Left renal cortex interstitium (tissue), 4 donors: ENCODE measurements at places on chromosomes 3 and 15.

- no peak for DNase-seq
These were observed 21.8 kb downstream of the DNASE1L3 start for GRCh38 chr3:58188921-58189451.

DNA sequence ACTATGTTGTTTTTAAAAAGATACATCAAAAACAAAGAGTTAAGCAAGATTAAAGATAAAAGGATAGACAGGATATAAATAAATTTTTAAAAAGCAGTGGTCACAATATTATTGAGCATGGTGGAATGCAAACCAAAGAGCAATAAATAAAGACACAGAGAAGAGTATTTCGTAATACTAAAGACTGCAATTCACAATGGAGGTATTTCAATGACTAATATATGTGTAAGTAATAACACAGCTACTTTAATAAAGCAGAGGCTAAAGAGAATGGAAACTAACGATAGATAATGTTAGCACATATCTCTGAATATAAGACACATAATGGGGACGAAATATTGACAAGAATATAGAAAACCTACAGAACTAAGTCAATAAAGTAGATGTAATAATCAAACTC is 219.6 kb downstream of the WDR72 start:
- DNase-seq = no peak

GRCh38 chr3:189813647-189814240 is 182.6 kb downstream of the TP63 start:
- no peak for DNase-seq

DNA sequence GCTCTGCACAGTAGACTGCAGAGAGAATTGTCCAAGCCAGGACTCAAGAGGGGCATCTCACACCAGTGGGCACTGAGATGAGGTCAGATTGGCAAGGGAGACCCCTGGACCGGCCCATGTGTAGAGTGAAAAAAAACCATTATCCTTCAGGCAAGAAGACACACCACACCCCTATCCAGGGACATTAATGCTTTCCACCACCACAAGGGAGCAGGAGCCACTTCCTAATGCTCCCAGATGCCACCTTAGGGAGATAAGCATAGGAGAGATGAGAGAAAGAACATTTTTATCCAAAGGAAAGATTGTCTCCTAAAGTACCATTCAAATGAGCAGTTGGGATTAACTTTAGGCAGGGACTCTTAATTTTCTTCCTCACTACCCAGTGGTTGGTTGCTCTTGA is 109.6 kb upstream of the PTX3 start:
- DNase-seq = no peak

GRCh38 chr15:70149667-70150404 is 52.1 kb upstream of the TLE3 start:
- DNase-seq = no peak

- DNase-seq = no peak
These were observed 15.4 kb downstream of the GALK2 start for GRCh38 chr15:49185473-49185872.

DNA sequence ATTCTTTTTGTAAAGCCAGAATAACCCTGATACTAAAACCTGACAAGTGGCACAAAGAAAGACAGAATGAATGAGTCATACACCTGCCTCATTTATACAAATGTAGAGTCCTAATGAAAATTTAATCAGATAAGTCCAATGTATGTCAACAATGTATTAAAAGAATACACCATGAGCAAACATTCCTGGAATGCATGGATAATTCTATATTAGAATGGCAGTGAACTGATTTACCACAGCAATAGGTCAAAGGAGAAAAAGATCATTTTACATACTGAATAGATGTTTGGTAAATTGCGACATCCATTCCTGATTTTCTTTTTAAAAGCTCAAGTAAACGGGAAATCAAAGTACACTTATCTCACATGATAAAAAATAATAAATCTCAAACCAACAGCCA is 11.2 kb upstream of the LOXL1 start:
- no peak for DNase-seq

- no peak for DNase-seq
These were observed 23.5 kb downstream of the PTH1R start for GRCh38 chr3:46901061-46901460.

DNA sequence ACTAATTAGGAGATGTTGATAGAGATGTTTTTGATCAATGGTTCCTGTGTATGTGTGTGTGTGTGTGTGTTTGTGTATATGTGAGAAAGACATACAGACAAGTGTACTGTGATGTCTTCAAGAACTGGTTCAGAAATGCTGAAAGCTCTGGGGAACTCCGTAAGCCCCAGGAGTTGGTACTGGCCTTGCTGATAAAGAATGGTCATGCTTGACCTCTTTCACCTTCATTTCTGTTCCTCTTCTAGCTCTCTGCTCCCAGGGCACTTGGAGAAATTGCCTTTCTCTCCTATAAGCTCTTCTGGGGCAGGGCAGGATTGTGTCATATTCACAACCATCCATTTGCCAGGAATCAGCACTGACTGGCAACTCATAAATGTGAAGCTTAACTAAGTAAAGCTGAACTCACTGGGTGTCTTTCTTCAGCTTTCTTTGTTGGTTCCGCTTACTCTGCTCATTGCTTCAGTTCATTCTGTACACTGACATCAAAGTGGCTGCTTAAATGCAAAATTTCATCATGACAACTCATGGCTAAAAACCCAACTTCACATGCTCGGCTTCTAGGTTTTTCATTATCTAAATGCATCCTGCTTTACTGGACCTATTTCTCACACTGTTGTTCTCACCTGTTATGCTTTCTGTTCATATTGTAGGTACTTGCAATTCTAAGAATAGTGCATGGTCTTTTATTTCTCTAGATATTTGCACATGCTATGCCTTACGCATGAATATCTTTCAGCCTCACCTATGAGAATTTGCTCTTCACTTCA is 162.1 kb upstream of the LYSMD4 start:
- no peak for DNase-seq

DNA sequence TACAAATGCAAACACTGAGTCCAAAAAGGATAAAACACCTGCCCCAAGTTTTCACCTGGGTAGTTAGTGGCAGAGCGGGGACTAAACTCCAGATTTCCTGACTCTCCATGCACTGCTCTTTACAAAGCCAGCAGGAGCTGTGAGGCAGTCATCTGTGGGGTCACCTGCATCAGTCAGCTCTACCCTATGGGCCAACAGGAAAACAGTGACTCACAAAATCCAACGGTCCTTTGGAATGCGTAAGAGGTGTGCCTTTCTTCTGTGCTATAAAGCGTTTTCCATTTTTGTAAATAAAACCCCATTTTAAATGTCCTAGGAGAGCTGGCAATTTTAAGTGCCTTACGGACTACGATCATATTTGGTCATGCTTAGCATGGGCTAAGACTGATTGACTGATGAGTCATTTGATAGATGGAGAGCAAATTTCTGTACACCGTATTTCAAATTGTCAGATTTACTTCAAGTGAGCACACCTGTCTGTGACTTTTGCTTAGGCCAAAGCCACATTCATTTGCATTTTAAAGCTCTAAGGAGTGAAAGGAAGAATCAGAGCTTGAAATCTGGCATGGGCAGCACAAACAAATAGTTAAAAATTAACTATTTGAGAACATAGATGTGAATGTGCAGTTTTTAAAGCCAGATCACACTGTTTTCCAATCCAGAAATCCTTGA is 4.4 kb upstream of the COL8A1 start:
- DNase-seq = no peak

DNA sequence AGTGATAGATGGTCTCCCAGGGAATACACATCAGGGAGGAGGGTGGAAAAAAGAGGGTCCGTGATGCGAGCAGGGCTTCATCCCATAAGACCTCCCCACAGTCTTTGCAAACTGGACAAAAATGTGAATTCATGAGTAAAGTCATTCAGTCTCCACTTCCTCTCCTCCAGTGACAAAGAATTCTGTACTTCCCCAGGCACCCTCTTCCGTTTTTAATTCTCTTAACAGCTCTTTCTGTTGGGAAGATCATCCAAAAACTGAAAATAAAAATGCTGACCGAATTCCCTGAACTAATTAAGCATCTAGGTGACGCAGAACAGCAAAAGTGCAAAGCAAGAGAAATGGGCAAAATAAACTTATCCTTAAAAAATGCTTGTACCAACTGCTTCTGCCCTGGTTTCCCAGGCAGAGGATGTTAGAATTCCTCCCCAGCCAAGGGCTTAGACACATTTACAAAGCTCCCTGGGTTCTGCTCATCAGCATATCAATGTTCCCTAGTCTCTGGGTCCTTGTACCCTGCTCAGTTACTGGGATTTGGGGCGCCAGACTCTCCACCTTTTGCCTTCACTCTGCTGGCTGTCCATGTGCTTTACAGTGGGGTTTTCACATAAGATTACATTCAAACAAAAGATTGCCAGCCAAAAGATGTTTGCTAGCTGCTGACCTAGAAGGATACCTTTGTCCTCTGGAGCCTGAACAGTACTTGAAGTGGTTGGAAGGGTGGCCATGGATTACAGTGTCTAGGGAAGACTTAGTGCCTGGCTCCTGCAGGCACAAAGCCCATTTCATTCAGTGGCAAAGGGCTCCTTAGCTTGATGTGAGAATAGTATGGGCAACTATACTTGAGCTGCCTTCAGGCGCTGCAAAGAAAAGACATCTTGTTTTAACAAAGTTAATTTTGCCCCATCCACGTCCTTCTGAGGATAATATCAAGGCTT is 69.4 kb downstream of the ARNT2 start:
- no peak for DNase-seq

DNA sequence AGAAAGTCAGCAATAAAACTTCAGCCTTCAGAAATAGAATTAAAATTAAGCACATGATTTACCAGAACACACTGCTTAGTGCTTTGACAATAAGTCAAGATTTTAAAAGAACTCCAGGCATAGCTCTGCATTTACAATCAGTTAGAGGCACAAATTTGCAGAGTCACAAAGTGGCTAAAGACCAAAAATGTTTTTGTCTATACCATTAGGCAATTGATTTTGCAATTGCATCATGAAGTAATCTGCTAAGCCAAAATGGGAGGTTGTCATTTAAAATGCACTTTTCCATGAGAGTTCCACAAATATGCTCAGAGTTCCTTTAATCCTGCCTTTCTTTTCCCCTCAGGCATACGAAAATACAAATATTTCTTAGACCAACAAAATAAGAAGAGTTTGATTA is 10.1 kb upstream of the DCP1A start:
- no peak for DNase-seq

DNA sequence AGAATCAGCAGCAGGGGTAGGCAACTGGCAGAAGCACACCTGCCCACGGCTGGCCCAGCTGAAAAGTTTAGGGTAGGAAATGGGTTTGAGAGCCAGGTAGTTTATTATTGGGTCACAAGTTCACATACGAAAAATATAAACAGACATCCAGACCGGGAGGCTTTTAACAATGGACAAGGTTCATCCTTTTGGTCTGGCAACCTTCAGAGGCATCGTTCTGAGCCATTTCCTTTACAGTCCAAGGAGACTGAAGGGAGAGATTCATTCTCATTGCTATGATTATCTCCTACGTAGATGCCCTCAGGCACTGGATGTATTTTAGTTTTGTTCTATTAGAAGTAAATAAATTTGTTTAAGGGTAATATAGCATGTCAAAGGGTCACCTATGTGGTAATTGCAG is 248.0 kb upstream of the THBS1 start:
- DNase-seq = no peak

- DNase-seq = no peak
These were observed 625.5 kb downstream of the NAALADL2 start for GRCh38 chr3:175484666-175485065.

DNA sequence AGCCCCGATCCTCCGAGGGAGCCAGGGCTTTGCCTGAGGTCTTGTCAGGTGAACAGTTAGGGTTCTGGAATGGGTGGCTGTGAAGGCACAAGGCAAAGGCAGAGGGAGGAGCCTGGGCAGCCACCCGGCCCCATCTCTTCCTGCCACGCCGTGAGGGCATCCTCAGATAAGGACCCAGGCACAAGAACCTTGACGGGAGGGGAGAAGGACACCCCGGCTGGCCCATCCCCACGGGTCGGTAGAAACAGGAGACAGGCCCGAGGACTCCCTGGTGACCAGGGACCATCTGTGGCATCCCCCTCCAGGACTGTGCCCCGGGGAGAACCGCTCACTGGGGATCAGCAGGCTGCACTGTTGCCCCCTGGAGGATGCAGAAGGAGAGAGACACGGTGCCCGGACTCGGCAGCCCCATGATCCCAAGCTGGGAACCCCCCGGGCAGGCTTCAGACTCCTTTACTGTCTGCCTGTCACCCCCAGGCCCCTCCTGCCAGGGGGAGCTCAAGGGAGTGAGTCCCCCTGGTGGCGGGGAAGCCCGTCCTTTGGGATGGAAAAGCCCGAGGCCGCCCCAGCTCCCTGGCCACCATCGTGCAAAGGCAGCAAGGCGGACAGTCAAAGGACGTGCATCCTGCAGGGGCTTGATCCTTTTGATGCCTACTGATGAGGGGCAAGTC is 12.3 kb upstream of the PCSK6 start:
- DNase-seq = no peak

- DNase-seq = no peak
These were observed 18.1 kb downstream of the GBE1 start for GRCh38 chr3:81743096-81744025.

DNA sequence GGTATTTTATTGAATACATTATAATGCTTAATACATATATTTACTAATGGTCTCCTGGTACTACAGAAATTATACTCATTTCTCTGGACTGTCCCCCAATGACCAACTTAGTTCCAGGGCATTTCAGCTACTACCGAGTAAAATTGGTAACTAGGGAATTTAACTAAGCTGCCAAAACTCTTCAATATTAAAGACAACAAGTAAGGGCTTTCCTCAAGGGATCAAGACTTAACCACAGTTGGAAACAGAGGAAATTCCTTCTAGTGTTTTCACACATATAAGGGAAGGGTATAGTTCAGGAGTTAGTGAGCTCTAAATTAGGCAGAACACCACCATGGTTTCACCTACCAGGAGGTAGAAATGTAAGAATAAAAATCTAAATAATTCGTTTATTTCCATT is 357.4 kb downstream of the TBL1XR1 start:
- DNase-seq = no peak
